ENCODE measurements at places on chromosomes 2 and 18.

DNA sequence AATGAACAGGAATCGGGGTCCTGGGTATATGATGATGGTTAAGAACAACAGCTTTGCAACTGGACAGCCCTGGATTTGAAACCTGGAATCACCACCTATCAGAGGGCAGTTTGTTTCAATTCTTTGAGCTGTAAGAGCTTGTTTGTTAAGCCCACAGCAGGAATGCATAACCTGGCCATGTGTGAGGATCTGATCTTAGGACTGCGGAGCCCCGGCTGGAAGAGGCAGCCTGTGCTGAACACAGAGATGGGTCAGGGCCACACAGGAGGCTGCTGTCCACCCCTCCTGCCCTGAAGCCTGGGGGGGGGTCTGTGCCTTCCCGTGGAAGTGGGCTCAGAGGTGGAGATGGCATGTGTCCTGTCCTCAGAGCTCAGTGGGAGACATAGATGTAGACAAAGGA lies 24.3 kb downstream of the TPO start:
- no peak for DNase-seq

DNA sequence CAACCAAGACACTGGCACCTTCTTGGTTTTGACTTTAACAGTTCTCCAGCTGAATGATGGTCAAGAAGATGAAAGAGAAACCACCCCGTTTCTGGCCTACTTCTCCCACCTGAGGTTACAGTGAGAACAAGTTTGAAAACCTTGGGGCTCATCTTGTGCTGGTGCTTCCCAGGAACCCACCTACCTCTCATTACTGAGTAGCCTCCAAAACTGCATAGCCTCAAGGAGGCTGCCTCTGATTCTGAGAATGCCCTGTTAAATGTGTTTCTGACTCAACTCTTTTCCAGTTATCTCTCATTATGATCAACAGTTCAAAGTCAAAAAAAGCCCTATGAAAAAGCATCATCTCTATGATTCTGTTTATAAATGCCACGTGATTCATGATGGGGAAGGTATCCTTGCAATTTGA lies 121.9 kb downstream of the CACNB4 start:
- DNase-seq = peak; percentile 18

DNA sequence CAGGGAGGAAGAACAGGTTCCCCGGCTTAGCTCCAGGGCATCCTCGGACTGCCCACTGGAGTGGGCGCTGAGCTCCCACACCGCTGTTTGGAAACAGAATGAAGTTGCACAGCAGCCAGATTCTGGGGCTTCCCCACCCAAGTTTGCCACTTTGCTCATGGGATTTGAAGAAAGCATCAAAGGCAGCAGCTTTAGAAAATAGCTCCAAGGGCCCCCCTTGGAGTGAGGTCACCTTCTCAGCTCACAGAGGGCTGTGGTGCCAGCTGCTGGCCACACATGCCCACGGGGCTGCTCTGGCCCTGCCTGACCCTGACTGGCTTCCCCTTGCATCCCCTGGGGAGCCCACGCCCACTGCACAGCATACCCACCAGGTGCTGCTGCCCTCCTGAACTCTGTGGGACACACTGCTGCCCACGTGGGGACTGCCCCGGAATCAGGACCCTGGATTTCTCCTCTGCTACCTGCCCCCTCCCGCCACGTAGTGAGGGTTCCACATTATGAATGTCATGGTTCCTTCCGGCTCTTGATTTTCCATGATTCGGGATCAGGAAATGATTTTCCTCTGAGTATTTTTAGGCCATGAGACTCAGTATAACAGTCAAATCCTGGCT lies 70.3 kb downstream of the TGOLN2 start:
- no peak for DNase-seq

- DNase-seq = no peak
Observed at GRCh38 chr2:97868986-97869721, 126.6 kb downstream of the TMEM131 start.

DNA sequence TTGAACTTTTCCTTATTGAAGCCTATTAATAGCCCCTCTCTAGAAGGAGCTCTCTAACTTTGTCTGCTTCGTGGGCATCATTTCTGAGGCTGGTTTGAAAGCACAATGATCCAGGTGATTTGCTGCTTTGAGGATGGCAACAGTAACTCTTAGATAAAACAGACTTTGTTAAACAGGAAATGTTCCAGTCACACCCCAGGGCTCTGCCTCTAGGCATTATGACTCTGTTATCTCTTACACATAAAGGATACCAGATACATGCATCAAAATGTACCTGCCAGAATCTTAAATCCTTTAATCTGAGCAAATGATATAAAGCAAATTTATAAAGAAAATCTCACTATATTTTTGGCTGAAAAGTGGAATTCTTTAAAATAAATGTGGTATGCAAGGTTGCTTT lies 52.3 kb downstream of the GAD1 start:
- DNase-seq = no peak

DNA sequence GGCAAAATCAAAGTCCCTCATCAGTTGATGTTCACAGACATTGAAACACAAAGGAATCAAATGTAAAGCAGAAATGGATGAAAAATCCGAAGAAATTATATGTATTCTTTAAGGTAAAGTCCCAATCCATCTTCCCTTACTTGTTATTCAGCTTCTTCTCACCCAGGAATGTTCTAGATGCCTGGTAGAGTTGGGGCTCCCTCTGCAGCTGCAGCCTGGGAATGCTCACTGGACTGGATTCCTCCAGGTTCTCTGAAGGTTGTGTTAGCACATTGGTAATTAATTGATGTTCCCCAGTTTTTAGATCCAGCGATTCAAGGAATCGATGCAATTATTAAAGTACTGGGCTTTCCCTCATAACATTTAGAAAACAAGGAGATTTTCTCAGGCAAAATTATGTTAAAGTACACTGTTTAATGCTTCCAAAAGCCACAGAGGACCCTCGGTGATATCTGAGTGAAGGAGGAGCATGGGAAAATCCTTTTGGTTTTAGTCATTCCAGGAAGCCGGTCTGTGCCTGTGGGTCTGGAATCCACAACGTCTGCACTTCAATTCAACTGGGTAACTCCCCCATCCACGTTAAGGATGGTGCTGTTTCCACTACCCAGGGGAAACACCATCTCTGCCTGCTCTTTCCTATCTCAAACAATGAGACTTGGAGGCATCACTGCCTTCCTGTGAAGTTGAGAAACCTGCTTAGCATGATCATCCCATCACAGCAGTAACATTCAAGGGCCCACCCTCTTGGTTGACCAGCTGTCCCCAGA lies 22.0 kb downstream of the NTSR2 start:
- DNase-seq = no peak

GRCh38 chr2:43221763-43222474 lies 4.5 kb downstream of the ZFP36L2 start:
- DNase-seq = peak; percentile 74

GRCh38 chr2:200640901-200641300 lies 55.1 kb downstream of the AOX1 start:
- no peak for DNase-seq

GRCh38 chr18:44245019-44245418 lies 435.7 kb upstream of the SETBP1 start:
- DNase-seq = no peak

Data from activated CD4-positive, alpha-beta memory T cell treated with anti-CD3 and anti-CD28 coated beads, Interleukin-2, amount 10 ng/mL, durations not matched to agents 7 days and 5 days (primary cell).